Body of pancreas (tissue), 4 donors: ENCODE measurements at places on chromosomes 13 and 19. TPM values are rescaled to one million over a fixed set of nuclear protein-coding genes. Genes with fewer than 3 reads are reported as not detected.

The SELENOV gene
- not detected for total RNA-seq

- DNase-seq, result no peak
Measured at GRCh38 chr19:32238076-32238475, 107.3 kb upstream of the ZNF507 start.

The PSPN gene
- total RNA-seq, result 0.52 TPM

The CPT1C gene
- total RNA-seq, result 0.66 TPM

DNA sequence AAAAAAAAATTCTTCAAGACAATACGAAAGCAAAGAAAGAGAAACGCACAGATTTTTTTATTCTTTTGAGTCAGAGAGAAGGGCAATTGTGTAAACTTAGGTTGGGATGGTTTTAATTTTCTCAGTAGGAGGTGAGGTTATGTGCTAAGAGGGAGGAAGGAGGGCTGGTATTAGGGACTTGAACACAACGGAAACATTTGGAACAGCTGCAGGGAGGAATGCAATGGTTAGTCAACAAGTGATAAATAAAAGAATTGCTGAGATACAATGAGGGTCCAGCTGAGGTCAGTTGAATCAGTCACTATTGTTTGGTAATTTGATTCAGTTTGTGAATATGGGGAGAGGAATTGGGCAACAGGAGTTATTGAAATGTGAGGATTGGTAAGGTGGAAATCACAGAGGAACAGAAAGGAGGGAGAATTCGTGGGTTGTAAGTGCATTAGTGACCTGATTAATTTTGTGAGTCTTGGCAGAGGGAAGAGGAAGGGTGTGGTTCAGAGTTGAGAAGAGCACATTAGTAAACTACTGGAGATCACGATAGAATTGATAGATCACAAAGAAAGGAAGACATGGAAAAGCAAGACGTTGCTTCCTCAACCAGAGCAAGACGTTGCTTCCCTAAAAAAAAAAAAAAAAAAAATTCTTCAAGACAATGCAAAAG lies 499.5 kb upstream of the SPRY2 start:
- no peak for DNase-seq

The LPAR6 gene
- total RNA-seq, result 11.7 TPM
